ENCODE measurements at places on chromosomes 11 and 22.

- DNase-seq, result peak; percentile 70
Observed at GRCh38 chr11:67613960-67614715, 7.4 kb downstream of the NDUFV1 start.

DNA sequence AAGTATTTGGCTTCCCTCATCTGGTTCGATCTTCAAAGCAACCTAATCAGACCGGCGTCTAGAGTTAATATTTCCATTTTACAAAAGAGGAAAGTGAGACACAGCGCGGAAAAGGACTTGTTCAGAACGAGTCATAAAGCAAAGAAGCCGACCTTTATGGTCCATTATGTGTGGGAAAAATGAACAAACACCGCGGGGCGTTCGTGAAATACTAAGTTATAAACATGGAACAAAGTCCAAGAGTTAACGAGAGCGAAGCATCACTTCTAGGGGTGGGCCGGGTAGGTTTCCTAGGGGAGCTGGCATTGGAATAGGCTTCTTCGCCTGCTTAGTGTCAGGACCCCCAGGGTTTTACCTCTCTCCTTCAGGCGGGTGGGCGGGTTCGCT lies 575 bp downstream of the DUSP18 start:
- DNase-seq, result no peak

- no peak for DNase-seq
Observed at GRCh38 chr11:19985111-19985510, 175.2 kb downstream of the DBX1 start.

GRCh38 chr11:17208257-17208999 lies 642 bp upstream of the PIK3C2A start:
- DNase-seq, result peak; percentile 36

DNA sequence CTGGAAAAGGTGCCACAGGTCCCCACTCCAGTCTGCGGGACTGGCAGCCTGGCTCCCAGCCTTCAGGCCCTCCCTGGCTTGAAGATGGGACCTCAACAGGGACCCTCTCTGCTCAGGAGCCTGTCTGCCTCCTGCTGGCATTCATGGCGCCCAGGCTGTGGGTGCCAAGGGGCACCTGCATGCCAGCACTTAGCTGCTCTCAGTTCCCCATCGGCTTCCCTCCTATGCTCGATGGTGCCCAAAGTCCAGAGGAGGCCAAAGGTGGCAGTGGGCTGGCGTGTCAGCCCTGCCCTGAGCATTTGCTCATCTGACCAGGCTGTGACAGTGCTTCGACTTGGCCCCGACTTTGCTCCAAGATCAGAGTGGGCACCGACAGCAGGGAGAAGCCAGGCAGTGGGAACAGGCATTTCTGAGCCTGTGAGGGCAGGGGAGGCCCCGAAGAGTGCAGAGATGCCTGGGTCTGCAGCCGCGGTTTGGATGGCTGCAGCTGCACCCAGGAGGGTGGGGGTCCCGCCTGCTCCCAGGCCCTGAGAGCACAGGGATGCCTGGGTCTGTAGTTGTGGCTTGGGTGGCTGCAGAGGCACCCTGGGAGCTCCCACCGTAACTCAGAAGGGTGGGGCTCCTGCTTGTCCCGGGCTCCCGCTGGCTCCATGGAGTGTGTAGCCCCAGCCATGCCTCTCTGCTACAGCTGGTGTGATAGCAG lies 463.6 kb downstream of the TBC1D22A start:
- no peak for DNase-seq

- DNase-seq, result no peak
Observed at GRCh38 chr11:118592616-118593367, 14.6 kb upstream of the PHLDB1 start.

GRCh38 chr11:59552844-59553243 lies 41.5 kb downstream of the OR4D9 start:
- DNase-seq, result no peak

GRCh38 chr11:114738954-114739353 lies 60.6 kb downstream of the NXPE2 start:
- DNase-seq, result no peak

- no peak for DNase-seq
Observed at GRCh38 chr11:36356201-36356600, 60.1 kb downstream of the PRR5L start.

DNA sequence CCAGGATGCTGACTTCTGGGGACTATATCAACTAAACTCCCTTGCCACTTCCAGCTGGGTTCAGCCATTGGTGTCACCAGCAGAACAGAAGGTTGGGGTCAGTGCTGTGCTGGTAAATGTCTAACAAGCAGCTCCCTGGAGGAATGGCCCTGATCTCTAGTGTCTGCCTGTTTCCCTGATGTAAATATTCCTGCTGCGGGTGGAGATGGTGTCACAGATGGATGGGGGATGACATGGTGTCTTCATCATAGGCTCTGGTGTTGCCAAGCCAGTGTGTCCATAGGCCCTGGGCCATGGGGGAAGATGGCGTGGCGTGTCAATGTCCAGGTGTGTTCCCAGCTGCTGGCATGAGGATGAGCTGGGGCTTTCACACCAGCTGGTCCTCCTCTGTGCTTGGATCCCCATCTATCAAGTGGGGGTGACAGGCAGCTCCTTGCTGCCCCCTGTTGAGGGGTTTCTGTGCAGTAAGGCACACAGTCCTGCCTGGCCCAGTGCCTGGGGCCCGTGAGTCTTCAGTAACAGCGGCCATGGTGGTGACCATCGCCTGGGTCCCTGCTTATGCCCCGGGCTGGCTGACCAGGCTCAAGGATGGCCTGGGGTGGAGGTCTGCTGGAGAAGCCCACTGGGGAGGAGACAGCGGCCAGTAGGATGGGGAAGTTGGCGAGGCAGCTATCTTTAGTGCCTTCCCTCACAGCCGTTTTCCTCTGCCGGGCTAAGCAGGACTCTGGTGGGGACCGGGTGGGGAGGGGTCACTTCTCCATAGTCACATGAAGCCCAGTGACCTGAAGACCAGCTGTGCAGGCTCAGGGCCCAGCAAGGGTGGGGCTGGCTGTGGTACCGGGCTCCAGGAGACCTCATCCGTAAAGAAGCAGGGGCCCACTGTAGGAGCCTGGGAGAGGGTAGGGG lies 12.7 kb downstream of the RPL3 start:
- DNase-seq, result peak; percentile 40

- DNase-seq, result no peak
Observed at GRCh38 chr22:34045311-34045710, 125.0 kb upstream of the LARGE1 start.

DNA sequence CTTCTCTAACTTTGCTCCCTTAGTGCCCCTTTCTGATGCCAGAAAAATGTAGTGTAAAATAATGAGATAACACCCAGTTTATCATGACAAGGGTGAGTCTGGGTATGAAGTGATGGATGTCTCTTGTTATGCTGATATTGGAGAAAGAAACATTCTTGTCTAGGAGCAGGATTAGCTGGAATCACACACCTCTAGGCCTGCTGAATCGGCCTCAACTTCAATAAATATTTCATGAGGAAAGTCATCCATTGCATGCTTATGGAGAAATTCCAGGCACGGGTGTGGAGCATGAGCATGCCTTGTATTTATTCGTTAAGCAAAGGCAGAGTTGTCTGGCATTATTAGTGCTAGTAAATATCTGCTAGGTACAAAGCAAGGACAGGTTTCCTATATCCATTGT lies 113.4 kb downstream of the NELL1 start:
- no peak for DNase-seq

DNA sequence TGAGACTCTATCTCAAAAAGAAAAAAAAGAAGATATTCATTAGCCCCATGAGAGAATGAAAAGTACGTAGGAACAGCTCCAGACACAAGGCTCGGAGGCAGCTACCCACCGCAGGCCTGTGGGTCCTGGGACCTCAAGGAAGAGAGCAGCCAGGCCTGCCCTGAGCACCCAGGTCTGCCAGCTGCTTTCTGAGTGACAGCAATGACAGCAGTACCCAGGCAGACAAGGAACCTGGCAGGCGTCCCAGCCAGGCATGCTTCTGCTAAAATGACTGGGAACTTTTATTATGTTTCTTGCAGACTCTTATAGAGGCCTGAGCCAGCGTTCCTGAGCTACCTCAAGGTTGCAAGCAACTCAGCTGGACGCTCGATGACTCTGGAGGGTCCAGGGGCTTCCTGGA lies 31.6 kb downstream of the CPT1A start:
- no peak for DNase-seq
